ENCODE measurements at places on chromosomes 6 and 20.

GRCh38 chr6:25297823-25298522, 18.8 kb downstream of the CARMIL1 start:
- no peak for DNase-seq

- no peak for DNase-seq
Observed at GRCh38 chr20:13927171-13927570, 63.2 kb downstream of the SEL1L2 start.

- DNase-seq: no peak
Observed at GRCh38 chr6:70709826-70710225, 42.1 kb downstream of the SMAP1 start.

- no peak for DNase-seq
Observed at GRCh38 chr6:64243618-64244017, 608.0 kb downstream of the PHF3 start.

GRCh38 chr20:22576733-22577514, 7.4 kb downstream of the FOXA2 start:
- DNase-seq: no peak

DNA sequence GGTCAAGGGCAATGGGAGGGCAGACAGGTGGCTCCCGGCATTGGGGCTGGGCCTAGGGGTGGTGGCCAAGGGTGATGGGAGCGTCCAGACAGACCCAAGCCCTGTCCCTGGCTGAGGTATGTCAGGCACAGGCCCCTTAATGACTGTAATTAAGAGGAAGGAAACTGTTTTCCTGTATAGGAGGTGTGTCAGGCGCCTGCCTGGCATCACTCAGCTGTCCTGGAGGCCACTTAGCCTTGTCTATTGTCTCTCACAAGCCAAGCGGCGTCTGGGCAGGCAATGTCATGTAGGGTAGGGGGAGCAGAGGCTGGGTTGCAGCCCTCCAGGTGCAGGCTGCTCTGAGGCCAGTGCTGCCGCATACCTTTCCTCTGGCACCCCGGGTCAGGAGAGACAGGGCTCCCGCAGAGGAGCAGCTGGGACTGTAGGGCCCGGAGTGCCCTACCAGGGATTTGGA, 3.9 kb upstream of the FAM83C start:
- DNase-seq: no peak

GRCh38 chr6:117542493-117542892, 59.8 kb downstream of the GOPC start:
- no peak for DNase-seq

GRCh38 chr20:17940224-17940971, 28.2 kb downstream of the SNX5 start:
- no peak for DNase-seq

DNA sequence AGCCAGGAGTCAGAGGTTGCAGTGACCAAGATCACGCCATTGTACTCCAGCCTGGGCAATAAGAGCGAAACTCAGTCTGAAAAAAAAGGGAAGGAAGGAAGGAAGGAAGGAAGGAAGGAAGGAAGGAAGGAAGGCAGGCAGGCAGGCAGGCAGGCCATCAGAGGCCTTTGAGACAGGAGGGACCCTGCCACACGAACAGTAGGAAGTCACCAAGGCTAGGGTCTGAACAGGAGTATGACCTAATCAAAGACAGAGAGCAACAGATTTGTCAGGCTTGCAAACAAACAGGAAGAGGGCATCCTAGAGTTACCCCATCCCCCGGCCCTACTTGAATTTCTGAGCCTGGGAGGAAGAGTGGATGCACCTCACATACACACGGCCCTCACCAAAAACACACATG, 67.1 kb downstream of the FGD2 start:
- no peak for DNase-seq

GRCh38 chr6:143747347-143747842, 69.6 kb downstream of the PHACTR2 start:
- DNase-seq: no peak

GRCh38 chr6:169849396-169849795, 98.0 kb downstream of the ERMARD start:
- DNase-seq: no peak

DNA sequence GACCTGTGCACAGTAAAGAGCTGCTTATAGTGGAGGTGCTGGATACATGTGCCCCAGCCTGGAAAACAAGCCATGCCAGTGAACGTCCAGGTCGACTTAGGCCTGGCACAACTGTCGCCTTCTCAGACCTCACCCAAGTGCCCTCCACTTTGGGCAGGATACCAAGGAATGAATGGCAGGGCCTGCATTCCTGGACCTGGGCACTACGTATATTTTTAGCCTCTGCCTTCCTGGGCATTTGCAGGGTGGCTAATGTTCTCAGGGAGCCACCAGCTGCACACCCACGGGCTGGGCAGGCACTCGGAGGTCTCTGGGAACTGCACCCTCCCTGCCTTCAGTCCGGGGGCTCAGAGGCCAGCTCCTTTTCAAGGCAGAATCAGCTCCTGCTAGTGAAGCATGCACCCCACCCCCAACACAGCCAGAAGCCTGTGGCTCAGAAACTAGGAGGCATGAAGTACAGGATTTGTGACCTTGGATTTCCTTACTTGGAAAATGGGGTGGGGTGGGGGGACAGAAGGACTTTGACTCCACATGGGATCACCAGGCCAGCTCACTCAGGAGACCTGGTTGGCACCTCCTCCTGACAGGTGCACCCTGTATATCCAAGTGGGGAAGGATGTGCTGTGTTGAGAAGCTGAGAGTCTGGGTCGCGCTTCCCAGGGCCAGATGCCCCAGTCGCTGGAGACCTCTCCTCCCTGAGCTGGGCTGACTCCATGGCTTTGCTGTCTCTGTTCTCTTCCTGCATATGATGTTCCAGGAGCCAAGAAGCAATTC, 2.5 kb upstream of the LSM14B start:
- no peak for DNase-seq

GRCh38 chr6:138772596-138773176, 883 bp upstream of the CCDC28A start:
- no peak for DNase-seq

- DNase-seq: no peak
Observed at GRCh38 chr20:5675103-5676091, 74.8 kb upstream of the SHLD1 start.

DNA sequence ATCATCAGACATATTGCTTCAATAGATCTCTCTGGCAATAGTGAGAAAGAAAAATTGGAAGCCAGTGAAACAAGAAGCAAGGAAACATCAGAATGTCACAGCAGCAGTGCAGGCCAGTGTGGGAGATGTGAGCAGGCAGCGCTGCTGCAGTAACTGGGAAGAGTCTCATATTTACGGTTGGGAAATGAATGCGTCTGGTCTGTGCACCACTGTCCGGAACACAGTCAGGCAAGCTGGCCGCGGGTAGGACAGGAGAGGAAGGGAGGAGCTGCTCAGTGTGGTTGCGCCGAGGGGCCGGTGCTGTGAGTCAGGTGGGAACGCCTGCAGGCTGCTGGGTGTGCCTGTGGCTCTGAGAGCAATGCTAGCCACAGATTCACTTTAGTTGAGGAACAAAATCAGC, 6.4 kb upstream of the PSMG4 start:
- no peak for DNase-seq

GRCh38 chr20:62314711-62315302, 12.0 kb downstream of the ADRM1 start:
- DNase-seq: no peak

GRCh38 chr6:170311696-170312095, 5.1 kb downstream of the FAM120B start:
- no peak for DNase-seq

GRCh38 chr20:44153636-44154043, 33.3 kb downstream of the JPH2 start:
- no peak for DNase-seq

DNA sequence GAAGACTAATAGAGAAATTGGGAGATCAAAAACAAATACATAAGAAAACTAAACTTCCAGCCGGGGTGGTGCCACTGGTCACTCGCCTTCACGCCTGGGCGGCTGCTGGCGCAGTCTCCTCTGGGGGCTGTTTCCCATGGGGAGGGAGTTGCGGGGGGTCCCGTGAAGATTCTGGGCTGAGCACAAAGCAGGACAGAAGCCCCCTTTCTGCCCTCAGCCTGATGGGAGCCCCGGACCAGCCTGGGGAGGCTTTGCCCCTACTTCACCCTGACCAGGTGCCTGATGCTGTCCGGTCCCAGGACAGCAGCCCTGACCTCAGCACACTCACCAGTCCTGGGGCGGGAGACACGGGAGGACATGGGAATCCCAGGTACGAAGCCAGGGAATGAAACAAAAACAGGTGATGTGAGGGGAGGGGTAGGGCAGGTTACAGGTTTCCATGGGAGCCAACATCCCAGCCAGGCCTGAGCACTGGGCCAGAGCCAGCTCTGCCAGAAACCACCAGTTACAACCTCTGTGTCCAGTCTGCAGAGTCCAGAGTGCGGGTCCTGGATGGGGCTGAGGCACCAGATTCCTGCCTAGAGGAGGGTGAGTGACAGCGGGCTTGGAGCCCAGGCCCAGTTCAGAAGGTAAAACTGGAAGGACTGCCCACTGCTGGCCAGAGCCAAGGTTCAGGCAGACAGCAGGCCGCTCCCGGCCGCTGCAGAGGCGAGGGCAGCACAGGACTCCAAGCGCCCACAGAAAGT, 326.4 kb downstream of the TAF4 start:
- DNase-seq: no peak

- DNase-seq: no peak
Observed at GRCh38 chr20:60252866-60253265, 294.6 kb downstream of the CDH26 start.

DNA sequence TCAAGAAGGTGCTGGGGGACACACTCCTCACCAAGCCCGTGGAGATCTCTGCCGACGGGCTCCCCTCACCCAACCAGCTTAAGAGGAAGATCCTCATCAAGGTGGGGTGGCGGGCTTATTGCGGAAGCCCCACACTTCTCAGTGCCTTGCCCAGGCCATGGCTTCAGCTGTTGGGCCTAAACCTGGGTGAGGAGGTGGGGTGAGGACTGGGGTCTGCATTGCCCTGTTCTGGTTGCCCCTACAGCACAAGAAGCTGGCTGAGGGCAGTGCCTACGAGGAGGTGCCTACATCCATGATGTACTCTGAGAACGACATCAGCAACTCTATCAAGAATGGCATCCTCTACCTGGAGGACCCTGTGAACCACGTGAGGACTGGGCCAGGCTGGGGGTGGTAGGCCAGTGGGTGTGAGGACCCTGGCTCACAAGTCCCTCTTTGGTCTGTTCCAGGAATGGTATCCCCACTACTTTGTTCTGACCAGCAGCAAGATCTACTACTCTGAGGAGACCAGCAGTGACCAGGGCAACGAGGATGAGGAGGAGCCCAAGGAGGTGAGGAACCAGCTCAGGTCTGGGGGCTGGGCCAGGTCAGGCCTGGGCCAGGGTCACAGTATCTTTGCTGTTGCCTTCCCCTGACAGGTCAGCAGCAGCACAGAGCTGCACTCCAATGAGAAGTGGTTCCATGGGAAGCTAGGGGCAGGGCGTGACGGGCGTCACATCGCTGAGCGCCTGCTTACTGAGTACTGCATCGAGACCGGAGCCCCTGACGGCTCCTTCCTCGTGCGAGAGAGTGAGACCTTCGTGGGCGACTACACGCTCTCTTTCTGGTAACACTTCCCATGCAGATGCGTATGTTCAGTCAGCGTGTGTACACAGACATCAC, 27.9 kb downstream of the PLCG1 start:
- no peak for DNase-seq

DNA sequence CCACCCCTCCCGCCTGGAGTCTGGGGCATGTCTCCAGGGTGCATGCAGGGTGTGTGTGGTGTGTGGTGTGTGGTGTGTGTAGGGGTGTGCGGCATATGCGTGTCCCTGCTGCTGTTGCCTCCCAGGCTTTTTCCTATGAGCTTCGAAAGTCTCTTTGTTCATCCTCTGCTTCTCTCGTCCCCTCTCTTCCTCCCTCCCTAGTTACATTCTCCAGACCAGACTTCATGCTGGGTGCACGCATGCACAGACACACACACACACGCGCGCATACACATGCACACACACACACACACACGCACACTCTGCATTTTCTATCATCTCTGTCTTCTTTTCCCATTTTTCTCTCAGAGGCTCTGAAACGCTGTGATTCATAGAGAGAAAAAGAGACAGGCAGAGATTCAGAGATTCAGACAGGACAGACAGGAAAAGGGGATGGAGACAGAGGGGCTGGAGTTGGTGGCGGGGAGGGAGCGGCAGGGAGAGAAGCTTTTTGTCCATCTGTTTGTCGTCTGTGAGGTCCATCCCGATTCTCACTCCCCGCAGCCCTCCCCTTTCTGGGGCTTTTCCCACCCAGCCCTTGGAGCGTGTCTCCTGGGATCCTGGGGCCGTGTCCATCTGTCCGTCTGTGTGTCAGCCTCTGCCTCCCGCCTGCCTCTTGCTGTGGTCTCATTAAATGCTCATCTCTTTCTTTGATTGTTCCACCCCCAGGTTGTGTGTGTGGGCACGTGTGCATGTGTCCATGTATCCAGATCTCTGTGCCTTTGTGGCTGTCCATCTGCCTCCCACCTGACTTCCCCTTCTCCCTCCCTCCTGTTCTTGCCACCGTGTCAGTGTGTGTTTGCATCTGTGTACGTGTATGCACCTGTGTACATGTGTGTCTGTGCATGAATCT, 62.6 kb downstream of the SRC start:
- DNase-seq: no peak

DNA sequence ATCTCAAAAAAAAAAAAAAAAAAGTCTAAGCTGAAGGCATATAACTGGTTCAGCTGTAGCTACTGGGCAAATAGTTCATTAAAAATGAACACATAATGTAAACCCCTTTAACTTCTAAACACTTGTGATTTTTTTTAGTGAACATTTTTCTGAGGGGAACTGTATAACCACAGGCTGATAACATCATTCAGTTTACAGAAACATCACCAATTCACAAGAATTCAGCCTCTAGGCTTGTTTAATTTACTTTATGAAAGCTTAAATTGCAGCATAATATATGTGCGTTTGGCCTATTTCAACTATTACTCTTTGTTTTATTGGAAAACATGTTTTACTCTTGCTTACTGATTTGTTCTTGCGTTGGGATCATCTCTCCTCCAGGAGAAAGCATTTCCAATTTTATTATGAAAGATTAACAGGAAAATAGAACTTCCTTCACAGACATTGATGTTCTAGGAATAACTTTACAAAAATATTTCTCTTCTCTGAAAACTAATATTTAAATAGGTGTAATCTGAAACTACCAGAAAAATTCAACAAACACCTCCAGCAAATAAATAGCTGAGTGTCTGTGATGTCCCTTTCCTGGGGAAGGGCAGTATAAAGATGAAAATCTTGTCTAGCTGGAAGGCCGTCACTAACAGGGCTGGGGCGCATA, 284.5 kb downstream of the UST start:
- no peak for DNase-seq
